Articular chondrocyte of knee joint (primary cell): ENCODE measurements at places on chromosomes 16 and 17. TPM values are rescaled to one million over a fixed set of nuclear protein-coding genes. Genes with fewer than 3 reads are reported as not detected.

HS3ST3B1 gene
- 4.6 and 6.3 TPM in 2 replicates for total RNA-seq

DPEP2 gene
- not detected in 2 replicates for total RNA-seq

TMEM132E gene
- under 0.01 TPM in 1 of 2 replicates, not detected in the other for total RNA-seq

KRTAP3-2 gene
- not detected in 2 replicates for total RNA-seq

FOXC2 gene
- 1.6 and 2.7 TPM in 2 replicates for total RNA-seq

SLC47A1 gene
- total RNA-seq = 10.2 and 14.9 TPM in 2 replicates

MFAP4 gene
- 3.7 and 6.8 TPM in 2 replicates for total RNA-seq

HSF5 gene
- total RNA-seq = 0.13 TPM in 1 of 2 replicates, not detected in the other

ACLY gene
- total RNA-seq = 109 and 118 TPM in 2 replicates

PRAC1 gene
- not detected in 2 replicates for total RNA-seq

CIITA gene
- total RNA-seq = 1.1 and 1.6 TPM in 2 replicates

HYDIN gene
- total RNA-seq = 4.2 and 5.6 TPM in 2 replicates

TMEM106A gene
- 8.1 and 8.2 TPM in 2 replicates for total RNA-seq

TP53TG3F gene
- total RNA-seq = not detected in 2 replicates

ALOX12B gene
- not detected in 2 replicates for total RNA-seq

LRRC37A gene
- total RNA-seq = 1.3 and 7.2 TPM in 2 replicates
